HepG2 (cell line): ENCODE measurements at places on chromosomes 12 and 14.
A peak's percentile ranks its signal among the peaks of the same experiment; 100 is the strongest.

GRCh38 chr12:46065412-46066166 is 75.2 kb upstream of the SCAF11 start:
- DNase-seq: no peak

GRCh38 chr14:94612174-94612573 is at the start of gene SERPINA3:
TSS of gene SERPINA3 (plus strand) at chr14:94612391. CDS start at chr14:94614442, 2,051 bp downstream.
- peak; percentile 91 for DNase-seq

DNA sequence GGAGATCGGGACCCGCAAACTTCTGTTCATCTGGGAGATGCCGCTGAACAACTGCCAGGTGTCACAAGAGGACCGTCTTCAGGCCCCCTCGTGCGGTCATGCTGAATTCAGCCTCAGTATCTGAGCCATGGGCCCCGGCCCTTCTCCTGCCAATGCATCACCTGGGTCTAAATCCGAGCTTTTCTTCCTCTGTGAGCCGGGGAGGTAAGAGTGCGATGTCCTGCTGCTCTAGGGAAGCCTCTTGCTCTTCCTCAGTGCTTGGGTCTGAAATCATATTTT is 155.8 kb upstream of the FKBP4 start:
- DNase-seq: no peak

- DNase-seq: no peak
Measured at GRCh38 chr14:69992564-69992963, 113.3 kb downstream of the SMOC1 start.

DNA sequence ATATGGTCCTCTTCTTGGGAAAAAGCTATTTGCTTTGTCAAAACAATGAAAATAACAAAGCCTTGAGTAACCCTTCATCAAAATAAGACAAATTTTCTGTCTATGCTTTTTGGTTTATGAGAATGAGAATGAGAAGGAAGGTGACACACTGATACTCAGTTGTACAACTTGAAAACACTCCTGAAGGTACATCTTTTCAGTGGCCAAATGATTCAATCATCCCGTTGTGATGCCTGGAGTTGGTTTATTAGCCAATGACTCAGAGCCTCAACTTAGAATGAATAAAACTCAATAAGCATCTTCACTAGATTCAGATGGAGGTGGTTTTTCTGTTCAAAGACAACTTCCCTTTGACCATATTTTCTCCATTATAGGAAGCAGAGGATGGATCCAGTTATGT is 7.8 kb upstream of the CALM1 start:
- no peak for DNase-seq

GRCh38 chr12:130009961-130010360 is 106.1 kb upstream of the TMEM132D start:
- no peak for DNase-seq

- no peak for DNase-seq
Measured at GRCh38 chr12:105252901-105253300, 16.9 kb upstream of the APPL2 start.

- DNase-seq: peak; percentile 9
Measured at GRCh38 chr12:47740606-47741339, 15.5 kb upstream of the ENDOU start.

DNA sequence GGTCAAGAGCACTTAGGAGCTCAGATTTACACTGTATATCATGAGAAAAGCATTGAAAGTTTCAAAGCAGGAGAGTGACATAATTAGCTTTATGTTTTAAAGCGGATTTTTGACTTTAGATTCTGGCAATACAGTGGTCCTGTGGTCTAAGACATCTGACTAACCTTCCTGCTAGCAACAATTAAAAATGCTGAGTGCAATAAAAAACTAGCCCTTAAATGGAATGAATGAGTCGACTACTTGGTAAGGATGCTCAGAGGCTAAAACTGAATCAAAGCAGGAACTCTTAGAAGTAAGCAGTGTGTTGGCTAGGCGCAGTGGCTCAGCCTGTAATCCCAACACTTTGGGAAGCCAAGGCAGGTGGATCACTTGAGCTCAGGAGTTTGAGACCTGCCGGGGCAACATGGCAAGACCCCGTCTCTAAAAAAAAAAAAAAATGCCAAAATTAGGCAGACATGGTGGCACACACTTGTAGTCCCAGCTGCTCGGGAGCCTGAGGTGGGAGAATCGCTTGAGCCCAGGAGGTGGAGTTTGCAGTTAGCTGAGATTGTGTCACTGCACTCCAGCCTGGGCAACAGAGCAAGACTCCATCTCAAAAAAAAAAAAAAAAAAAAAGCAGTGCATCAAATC is 18.9 kb downstream of the BICD1 start:
- DNase-seq: no peak

DNA sequence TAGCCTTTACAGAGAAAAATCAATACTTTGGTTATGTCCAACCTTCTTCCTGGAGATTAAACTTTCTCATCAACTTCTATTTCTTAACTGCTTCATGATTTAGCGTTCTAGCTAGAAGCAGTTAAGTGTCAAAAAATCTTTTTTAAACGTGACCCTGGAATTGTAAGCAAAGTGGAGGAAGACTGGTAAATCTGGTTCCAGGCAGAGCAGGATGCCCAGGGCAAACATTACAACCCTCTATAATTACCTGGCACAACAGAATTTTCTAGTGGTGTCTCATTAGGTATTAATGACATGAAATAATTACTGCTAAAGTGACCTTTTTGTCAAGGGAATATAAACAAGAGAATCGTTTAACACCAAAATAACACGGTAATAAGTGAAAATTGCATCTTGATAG is 320.8 kb downstream of the MED13L start:
- no peak for DNase-seq

DNA sequence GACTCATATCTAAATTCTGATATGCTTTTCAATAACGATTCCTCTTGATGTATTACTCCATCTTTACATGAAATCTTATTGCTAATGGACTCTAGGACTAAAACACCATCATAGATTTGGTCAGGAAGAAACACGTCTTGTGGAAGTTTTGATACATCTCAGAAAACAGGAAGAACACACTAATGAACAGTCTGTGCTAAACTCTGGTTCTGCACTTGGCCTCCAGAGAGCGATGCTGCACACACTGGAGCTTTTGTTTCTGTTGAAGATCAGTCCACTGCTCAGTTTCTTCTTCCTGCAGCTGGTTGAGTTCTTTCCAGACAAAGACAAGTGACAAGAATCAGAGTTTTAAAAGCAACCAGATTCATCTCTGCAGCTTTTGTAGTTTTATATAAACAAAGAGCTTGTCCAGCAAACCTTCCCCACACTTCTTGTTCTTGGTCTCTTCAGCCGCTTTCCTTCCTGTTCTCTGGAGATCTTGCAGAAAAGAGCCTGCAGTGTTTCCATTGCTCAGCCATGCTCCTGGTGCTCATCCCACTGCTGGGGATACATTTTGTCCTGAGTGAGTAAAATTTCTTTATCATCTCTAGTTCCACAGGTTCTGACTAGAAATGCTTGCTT is 229.1 kb upstream of the OR4E1 start:
- no peak for DNase-seq

- DNase-seq: peak; percentile 69
Measured at GRCh38 chr14:54564868-54565784, 1.8 kb upstream of the SAMD4A start.

- DNase-seq: no peak
Measured at GRCh38 chr12:54294953-54295566, 5.8 kb downstream of the NFE2 start.

GRCh38 chr12:1908758-1909157 is 9.7 kb downstream of the CACNA2D4 start:
- DNase-seq: no peak

GRCh38 chr14:21317398-21317797 is 37.5 kb downstream of the RPGRIP1 start:
- no peak for DNase-seq

DNA sequence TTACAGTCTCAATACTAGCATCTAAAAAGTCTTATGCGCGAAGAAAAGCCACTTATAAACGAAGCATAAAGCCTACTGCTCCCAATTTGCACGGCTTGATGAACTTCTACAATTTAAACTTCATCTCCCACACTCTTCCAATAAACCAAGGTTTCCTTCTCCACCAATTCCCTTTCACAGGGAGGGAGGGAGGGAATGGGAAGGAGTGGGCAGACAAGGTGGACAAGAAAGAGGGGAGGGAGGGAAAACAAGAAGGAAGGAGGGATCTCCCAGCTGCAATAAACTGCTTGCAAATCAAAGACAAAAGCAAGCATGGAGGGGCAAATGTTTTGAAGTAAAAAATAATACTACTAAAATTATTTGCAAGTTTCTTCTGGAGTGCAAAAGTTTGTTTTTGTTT is 64.5 kb downstream of the MED13L start:
- DNase-seq: no peak

DNA sequence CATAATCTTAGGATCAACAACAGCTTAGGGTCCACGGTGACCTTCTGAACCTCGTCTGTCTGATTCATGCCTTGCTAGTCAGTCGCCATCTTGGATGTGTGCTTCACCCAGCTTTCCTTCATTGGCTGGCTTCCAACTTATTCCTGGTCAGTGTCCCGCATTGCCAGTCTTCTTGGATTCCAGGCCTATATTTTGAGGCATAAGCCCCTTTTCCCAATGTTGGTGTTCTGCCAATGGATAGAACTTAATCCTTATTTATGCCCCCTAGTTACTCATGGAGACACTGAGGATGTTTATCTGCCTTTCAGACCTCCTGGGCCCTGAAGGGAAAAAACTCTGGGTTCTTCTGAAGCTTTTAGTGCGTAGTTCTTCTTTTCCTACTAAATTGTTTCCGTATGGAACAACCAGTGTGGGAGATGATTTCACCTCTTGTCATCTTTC is 5.8 kb downstream of the JDP2 start:
- DNase-seq: no peak

GRCh38 chr12:121202407-121203355 is 7.2 kb upstream of the P2RX4 start:
- DNase-seq: no peak

DNA sequence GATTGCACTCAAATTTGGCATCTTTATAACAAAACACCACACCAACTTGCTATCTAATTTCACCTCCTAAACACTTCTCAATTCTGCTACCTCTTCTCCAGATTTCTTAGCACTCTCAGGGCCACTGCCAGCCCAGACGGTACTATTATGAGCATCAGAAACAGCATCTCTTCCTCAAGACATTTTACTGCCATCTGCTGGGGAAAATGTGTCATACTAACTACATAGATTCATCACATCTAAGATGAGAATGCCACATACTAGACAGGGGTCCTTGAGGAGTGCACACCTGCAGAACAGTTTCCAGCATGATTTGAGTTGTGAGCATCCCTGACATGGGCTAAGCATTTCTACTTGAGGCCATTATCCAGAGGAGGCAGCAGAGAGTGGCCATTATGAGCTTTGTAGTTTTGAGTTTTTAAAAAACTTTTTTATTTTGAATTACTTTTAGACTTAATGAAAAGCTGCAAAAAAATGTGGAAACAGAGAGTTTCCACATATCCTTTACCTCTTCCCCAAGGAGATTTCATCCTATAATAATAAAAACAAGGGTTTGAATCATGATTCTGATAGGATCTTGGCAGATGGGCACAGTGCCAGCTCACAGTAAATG is 15.1 kb upstream of the GRIP1 start:
- peak; percentile 35 for DNase-seq

- DNase-seq: no peak
Measured at GRCh38 chr14:105860615-105861580, 334.5 kb downstream of the TMEM121 start.

- no peak for DNase-seq
Measured at GRCh38 chr12:109999649-109999971, 380 bp downstream of the ANKRD13A start.

GRCh38 chr14:74829251-74829650 is 46.7 kb downstream of the PROX2 start:
- no peak for DNase-seq

DNA sequence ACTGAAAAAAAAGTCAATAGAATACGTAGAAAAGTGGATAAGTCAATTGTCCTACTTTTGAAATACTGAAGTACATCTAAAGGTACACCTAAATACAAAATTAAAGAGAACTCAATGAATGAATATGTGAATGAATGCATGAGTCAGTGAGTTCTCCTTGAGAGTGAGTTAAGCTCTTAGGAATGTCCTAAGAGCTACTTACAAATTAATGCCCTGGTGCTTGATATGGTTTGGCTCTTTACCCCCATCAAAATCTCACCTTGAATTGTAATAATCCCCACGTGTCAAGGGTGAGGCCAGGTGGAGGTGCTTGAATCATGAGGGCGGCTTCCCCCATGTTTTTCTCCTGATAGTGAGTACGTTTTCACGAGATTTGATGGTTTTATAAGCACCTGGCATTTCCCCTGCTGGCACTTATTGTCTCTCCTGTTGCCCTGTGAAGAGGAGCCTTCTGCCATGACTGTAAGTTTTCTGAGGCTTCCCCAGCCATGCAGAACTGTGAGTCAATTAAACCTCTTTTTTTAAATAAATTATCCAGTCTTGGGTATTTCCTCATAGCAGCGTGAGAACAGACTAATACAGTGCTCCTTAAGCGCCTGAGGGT is 192.2 kb upstream of the ARHGAP5 start:
- DNase-seq: no peak

GRCh38 chr12:95504140-95504539 is 30.2 kb downstream of the METAP2 start:
- DNase-seq: no peak

DNA sequence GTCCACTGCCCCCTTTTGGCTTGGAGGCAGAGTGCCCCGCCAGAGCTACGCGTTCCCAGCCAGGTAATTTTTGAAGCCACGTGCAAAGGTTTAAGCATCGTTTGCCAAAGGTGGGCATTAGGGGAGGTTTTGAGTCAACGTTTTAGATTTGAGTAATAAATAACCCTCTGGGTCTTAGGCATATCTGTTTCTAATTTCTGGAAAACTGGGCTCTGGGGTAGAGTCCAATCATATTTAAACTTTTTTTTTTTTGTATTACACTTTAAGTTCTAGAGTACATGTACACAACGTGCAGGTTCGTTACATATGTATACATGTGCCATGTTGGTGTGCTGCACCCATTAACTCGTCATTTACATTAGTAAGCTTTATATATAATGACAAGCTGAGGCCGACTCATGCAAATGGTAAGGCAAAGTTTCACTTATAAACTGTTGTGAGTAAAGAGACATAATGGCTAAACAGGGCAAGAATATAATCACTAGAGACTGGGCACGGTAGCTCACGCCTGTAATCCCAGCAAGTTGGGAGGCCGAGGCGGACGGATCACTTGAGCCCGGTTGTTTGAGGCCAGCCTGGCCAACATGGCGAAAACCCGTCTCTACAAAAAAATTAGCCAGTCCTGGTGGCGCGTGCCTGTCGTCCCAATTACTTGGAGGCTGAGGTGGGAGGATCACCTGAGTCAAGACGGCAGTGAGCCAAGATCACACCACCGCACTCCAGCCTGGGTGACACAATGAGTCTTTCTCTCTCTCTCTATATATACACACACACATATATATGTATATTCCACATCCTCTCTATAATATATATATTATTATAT is 491 bp upstream of the NR2C1 start:
- DNase-seq: no peak

- DNase-seq: no peak
Measured at GRCh38 chr14:71686677-71687076, 245.6 kb upstream of the RGS6 start.

DNA sequence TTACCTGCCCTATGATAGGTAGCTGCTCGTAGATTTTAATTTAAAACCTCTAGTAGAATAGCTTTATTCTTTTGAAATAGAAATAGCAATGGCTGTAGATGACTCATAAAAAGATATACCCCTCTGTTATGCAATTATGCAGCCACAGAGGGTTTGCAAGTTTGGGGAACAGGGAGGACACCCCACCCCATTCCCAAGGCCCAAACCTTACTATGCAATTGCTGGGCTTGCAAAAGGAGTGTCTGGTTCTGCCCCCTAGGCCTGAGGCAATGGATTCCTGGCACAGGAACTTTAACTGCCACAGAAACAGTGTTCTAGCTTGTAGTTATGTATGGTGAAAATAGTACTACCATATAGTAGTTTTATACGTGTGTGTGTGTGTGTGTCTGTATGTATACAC is 403.3 kb downstream of the ADAMTS20 start:
- DNase-seq: no peak
